Psoas muscle (tissue), 8 donors: ENCODE measurements at places on chromosomes 2 and 18. TPM values are rescaled to one million over a fixed set of nuclear protein-coding genes. Genes with fewer than 3 reads are reported as not detected.

Gene ABCG8
- total RNA-seq, result not detected

Gene COL5A2
- total RNA-seq, result 6.9 TPM

Gene C2orf78
- total RNA-seq, result not detected

Gene DPP4
- 1.4 TPM for total RNA-seq

Gene LAMA1
- 0.15 TPM for total RNA-seq

Gene UGT1A5
- total RNA-seq, result not detected

Gene TMEM182
- total RNA-seq, result 100 TPM

Gene NGEF
- 0.22 TPM for total RNA-seq

Gene CFAP221
- total RNA-seq, result not detected

Gene MCEE
- total RNA-seq, result 15.4 TPM

Gene AFG3L2
- total RNA-seq, result 112 TPM

Gene CASP8
- 3.0 TPM for total RNA-seq

- DNase-seq, result no peak
- H3K4me1 ChIP-seq, result no peaks in the 10 kb centered on the region
- H3K4me3 ChIP-seq, result no peak overlapping the region
- no peak overlapping the region for H3K27ac ChIP-seq
- no peaks in the 10 kb centered on the region for H3K27me3 ChIP-seq
- H3K36me3 ChIP-seq, result no peaks in the 10 kb centered on the region
Observed at GRCh38 chr2:171166328-171166983, 5.8 kb upstream of the TLK1 start.

DNA sequence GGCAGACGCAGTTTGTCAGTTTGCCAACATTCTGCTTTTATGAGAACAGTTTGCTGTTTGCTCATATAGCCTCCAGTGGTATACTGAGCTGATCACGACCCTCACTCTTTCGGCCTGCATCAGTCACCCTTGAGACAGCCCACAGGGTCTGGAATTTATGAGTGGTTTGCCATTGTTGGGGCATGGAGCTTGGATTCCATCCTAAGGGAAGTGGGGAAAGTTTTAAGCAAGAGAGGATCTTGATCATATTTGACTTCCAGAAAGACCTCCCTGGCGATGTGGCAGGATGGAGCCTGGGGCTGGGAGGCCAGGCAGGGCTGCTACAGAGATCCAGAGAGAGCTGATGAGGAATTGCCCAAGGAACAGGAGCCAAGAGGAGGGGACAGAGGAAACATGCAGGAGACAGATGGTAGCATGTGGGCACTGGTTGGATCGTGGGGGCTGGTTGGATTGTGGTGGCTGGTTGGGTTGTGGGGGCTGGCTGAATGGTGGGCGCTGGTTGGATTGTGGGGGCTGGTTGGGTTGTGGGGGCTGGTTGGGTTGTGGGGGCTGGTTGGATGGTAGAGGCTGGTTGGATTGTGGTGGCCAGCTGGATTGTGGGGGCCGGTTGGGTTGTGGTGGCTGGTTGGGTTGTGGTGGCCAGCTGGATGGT, 27.3 kb upstream of the GPR17 start:
- no peak for DNase-seq
- no peak overlapping the region for H3K4me3 ChIP-seq
- H3K36me3 ChIP-seq, result no peaks in the 10 kb centered on the region

DNA sequence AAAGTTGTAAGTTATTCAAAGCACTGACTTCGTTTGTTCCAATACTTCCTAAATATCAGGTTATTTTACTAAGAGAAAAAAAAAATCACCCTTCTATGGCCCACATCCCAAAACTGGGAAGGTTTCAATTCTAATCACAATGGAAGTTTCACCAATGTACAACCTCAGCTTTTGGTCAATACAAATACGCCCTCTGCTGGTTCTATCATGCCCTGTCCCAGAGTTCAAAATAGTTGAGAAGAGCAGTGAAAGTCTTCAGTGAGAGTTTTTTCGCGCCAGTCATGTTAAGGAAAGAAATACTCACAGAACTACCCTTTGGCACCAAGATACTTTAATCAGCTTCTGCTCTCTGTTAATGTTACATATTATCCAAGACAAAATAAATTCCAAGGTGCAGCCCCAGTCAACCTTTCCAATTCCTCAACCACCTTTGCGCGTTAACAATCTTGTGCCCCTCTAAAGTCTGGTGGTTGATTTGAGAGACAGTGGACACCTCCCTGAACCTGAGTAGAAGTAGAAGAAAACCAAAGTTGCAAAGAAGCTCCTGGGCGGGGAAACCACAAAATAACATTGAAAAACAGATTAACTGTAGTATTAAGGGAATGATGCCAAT, 59.9 kb downstream of the SUMO1 start:
- H3K4me3 ChIP-seq, result no peak overlapping the region
- no peaks in the 10 kb centered on the region for H3K4me1 ChIP-seq
- no peaks in the 10 kb centered on the region for H3K27me3 ChIP-seq
- DNase-seq, result no peak

- H3K27ac ChIP-seq, result no peak overlapping the region
- H3K27me3 ChIP-seq, result no peaks in the 10 kb centered on the region
- H3K4me3 ChIP-seq, result no peak overlapping the region
- no peaks in the 10 kb centered on the region for H3K4me1 ChIP-seq
Observed at GRCh38 chr2:15311201-15311907, 249.8 kb downstream of the NBAS start.

GRCh38 chr2:69231612-69232277, 155.3 kb downstream of the GFPT1 start:
- H3K27ac ChIP-seq, result no peak overlapping the region
- H3K4me3 ChIP-seq, result no peak overlapping the region
- H3K27me3 ChIP-seq, result no peaks in the 10 kb centered on the region
- no peaks in the 10 kb centered on the region for H3K4me1 ChIP-seq

DNA sequence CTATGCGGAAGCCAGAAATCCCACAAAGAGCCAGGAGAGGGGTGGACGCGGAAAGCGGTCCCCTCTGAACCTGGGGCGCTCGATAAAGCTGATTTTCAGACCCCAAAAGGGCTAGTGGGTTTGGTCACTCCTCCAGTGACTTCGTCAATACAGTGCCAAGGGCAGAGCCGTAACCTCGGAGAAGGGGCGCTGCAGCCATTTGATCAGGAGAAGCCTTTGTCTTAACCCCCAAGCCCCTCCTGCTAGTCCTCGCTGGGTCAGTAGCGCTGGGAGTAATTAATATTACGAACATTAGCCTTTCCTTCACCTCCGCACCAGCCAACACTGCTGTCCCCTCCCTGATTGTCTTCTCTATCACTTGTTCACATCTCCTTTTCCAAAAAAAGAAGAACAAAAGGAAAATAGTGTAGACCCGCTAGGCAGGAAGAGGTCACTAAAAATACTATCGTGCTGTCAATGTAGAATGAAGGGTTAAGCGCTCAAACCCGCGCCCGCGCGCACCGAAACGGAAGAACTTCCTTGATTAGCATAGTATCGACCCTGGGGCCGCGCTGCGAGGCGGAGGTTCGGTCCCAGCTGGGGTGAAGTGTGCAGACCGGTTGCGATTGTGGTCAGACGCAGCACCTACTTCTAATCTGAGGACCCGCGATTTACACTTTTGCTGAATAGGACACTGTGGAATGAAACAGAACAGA, 63.2 kb upstream of the MAPRE2 start:
- peak overlapping the region; percentile 99 for H3K27ac ChIP-seq
- no peaks in the 10 kb centered on the region for H3K27me3 ChIP-seq
- H3K4me3 ChIP-seq, result peak overlapping the region; percentile 95
- no peaks in the 10 kb centered on the region for H3K36me3 ChIP-seq
- H3K4me1 ChIP-seq, result peaks cover 39% of the 10 kb centered on the region

DNA sequence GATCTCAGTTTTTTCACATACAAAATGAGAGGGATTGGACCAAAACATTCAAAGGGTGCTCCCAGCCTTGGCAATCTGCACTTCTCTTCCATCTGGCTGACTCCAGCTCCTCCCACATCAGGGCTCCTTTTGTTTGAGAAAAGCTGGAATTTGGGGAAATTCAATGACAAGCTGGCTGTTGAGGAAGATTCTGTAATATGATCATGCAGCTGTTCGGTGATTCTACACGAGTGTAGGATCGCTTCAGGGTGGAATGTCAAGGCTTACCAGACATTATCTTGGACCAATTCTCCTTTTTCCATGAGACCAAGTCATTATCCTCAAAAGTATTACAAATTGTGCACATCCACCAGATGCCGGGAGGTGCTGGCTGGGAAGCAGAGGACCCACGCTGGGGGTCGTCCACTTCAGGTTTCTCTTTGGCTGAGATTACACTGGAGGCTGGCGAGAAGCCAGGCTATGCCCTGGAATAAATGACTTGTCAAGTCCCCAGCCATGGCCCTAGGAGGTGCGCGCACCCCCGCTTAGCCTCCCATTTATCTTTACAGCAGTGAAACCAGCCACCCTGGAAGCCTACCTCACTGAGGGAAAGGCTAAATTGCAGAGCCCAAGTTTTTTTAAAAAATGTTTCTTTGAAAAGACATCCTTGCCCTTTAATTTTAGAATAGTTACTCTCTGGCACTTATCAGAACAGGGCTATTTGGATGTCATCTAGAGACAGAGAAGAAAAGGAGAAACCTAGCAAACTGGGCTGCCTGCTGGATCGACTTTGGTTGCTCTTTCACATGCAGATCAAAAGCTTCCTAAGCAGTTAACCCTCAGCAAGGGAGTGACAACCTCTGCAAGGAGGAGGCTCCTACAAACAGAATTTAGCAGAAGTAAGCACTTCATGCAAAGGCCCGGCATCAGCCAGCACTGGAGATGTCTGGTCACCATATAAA, 42.5 kb upstream of the LCLAT1 start:
- H3K27me3 ChIP-seq, result no peaks in the 10 kb centered on the region
- H3K4me1 ChIP-seq, result peaks cover 7% of the 10 kb centered on the region
- no peaks in the 10 kb centered on the region for H3K36me3 ChIP-seq
- H3K4me3 ChIP-seq, result no peak overlapping the region
- peak; percentile 17 for DNase-seq

GRCh38 chr18:44774191-44774590, 93.5 kb downstream of the SETBP1 start:
- H3K27ac ChIP-seq, result no peak overlapping the region
- no peak for DNase-seq
- no peaks in the 10 kb centered on the region for H3K36me3 ChIP-seq
- no peak overlapping the region for H3K4me3 ChIP-seq
- H3K4me1 ChIP-seq, result peaks cover 41% of the 10 kb centered on the region

- H3K27me3 ChIP-seq, result no peaks in the 10 kb centered on the region
- no peak for DNase-seq
- no peaks in the 10 kb centered on the region for H3K4me1 ChIP-seq
- H3K36me3 ChIP-seq, result no peaks in the 10 kb centered on the region
- H3K4me3 ChIP-seq, result no peak overlapping the region
Observed at GRCh38 chr2:88810017-88810416, 118.5 kb downstream of the RPIA start.

DNA sequence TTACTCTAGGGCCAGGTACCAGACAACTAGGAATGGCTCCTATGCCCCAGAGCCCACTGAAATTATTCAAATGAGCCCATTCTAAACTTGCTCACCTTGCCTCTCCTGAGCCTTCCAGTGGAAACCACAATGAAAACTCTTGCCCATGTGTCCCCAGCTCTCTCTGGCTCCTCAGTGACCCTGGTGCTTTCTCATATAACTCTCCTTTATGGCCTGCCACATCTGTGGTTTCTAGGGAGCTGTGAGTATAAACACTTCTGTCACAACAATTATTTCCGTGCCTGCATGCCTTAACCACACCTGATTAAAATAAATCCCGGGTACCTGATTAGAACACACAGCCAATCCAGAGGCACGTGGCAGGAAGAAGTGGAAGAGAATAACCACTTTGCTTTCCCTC, 333.0 kb upstream of the SPRED2 start:
- no peak overlapping the region for H3K4me3 ChIP-seq
- H3K4me1 ChIP-seq, result no peaks in the 10 kb centered on the region
- H3K27me3 ChIP-seq, result no peaks in the 10 kb centered on the region
- no peak overlapping the region for H3K27ac ChIP-seq

GRCh38 chr2:162058973-162059668, 14.9 kb downstream of the DPP4 start:
- H3K4me1 ChIP-seq, result no peaks in the 10 kb centered on the region
- H3K36me3 ChIP-seq, result no peaks in the 10 kb centered on the region
- no peak overlapping the region for H3K4me3 ChIP-seq
- no peak for DNase-seq

DNA sequence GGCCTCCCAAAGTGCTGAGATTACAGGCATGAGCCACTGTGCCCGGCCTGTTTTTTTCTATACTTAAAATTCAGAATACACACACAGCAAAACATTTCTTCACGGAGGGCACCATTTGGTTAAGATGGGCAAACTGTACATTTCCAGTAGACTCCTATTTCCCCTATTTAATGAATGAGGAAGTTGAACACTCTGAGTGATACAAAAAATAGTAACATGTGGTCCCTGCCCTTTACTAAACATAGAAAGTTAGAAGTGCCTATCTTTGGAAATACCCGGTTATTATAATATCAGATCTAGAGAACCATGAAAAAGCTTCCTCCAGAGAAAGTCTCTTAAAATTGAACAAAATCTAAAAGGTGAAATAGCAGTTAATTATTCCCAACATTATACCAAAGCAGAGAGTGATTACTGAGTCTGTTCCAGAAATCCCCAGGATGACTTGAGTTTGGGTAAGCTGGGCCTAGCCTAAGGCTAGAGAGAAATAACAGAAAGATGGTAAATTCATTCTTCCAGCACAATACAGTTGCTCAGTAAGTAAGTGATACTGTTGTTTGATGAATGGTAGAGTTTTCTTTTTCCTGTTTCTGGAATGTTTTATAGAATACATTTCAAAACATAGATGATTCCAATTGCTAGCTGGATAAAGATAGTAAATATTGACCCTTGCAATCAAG, 23.3 kb upstream of the RMC1 start:
- peaks cover 85% of the 10 kb centered on the region for H3K36me3 ChIP-seq
- no peaks in the 10 kb centered on the region for H3K4me1 ChIP-seq
- no peak overlapping the region for H3K4me3 ChIP-seq
- no peak for DNase-seq
- no peak overlapping the region for H3K27ac ChIP-seq

GRCh38 chr2:201414099-201415023, 36.9 kb downstream of the TRAK2 start:
- H3K27ac ChIP-seq, result peak overlapping the region; percentile 56
- DNase-seq, result no peak
- no peaks in the 10 kb centered on the region for H3K27me3 ChIP-seq
- peaks cover 50% of the 10 kb centered on the region for H3K4me1 ChIP-seq

GRCh38 chr2:203714112-203714511, 7.7 kb downstream of the CD28 start:
- H3K27me3 ChIP-seq, result no peaks in the 10 kb centered on the region
- DNase-seq, result no peak
- no peaks in the 10 kb centered on the region for H3K4me1 ChIP-seq
- H3K36me3 ChIP-seq, result no peaks in the 10 kb centered on the region

DNA sequence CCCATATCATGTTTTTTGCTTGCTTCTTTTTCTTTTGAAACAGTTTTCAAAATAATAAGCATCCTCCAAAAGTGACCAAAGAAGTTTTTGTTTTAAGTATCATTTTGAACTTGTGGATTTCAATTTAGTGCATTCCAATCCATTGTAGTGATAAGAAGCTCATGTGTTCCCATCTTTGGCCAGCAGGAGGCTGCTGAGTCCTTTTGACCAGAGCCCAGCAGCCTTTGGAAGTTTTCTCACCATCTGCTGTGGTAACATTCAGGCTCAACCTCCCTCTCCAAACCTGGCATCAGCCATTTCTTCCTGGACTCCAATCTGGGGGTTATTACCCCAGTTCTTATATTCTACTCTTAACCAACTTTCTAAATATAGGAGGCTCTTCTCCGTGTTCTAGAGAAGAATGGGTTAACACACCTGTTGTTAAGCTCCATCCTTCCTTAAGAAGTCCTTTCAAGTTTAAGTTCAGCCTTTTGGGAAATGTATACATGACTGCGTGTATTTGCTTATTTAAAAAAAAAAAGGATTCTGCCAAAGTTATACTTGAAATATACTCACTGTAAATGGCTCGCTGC, 39.0 kb upstream of the MAL start:
- no peaks in the 10 kb centered on the region for H3K4me1 ChIP-seq
- no peak overlapping the region for H3K27ac ChIP-seq
- H3K27me3 ChIP-seq, result no peaks in the 10 kb centered on the region
- no peaks in the 10 kb centered on the region for H3K36me3 ChIP-seq
- DNase-seq, result no peak
